ENCODE measurements at places on chromosomes 6 and 20. TPM values are rescaled to one million over a fixed set of nuclear protein-coding genes. Genes with fewer than 3 reads are reported as not detected.

GRCh38 chr20:2656471-2657117 is 4.2 kb downstream of the NOP56 start:
- H3K36me3 ChIP-seq: peaks cover 51% of the 10 kb centered on the region
- no peak for DNase-seq
- H3K4me3 ChIP-seq: no peak overlapping the region
- peaks cover 33% of the 10 kb centered on the region for H3K4me1 ChIP-seq

DNA sequence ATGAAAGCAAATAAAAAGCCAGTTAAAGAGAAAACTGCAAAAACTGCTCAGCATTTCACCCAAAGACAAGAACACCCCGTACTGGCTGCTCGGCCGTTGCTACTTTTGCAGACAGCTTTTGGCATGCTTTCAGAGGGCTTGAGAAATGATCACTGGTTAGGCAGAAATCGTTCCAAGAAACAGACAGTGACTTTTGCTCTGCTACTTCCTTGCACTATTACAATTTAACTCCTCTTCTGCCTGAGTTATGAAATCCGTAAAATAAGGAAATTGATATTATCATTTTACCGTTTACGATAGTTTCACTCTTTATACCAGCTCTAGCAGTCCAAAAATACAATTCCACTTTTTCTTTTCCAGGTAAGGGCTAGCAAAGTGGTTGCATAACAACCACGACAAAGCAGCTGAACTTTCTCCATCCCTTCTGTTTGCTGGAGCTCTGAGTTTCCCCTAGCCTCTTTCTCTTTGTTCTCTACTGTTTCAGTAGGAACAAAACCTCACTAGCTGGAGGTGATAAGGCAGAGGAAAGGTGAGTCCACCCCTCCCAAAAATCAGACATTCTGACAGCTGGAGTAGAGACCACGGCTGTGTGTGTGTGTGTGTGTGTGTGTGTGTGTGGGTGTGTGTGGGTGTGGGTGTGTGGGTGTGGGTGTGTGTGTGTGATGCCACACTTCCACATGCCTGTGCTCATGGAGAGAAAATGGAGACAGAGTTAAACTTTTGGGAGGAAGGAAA is 191.8 kb upstream of the RREB1 start:
- peaks cover 7% of the 10 kb centered on the region for H3K27me3 ChIP-seq
- no peak overlapping the region for H3K27ac ChIP-seq
- peak overlapping the region; percentile 40 for H3K4me3 ChIP-seq
- no peaks in the 10 kb centered on the region for H3K36me3 ChIP-seq
- no peak for DNase-seq

GRCh38 chr6:33762713-33763112 is 16.0 kb upstream of the IP6K3 start:
- no peak overlapping the region for H3K27ac ChIP-seq
- H3K4me3 ChIP-seq: no peak overlapping the region
- H3K36me3 ChIP-seq: no peaks in the 10 kb centered on the region
- H3K4me1 ChIP-seq: no peaks in the 10 kb centered on the region
- peaks cover 4% of the 10 kb centered on the region for H3K27me3 ChIP-seq
- no peak for DNase-seq

GRCh38 chr6:2870046-2870636 is 28.5 kb upstream of the SERPINB1 start:
- no peak overlapping the region for H3K27ac ChIP-seq
- peaks cover 21% of the 10 kb centered on the region for H3K4me1 ChIP-seq
- peaks cover 22% of the 10 kb centered on the region for H3K36me3 ChIP-seq
- no peak for DNase-seq
- H3K4me3 ChIP-seq: no peak overlapping the region

The PTGIS gene
- total RNA-seq: 0.39 TPM
